Suppressor macrophage (primary cell): ENCODE measurements at places on chromosomes 2 and 18.

DNA sequence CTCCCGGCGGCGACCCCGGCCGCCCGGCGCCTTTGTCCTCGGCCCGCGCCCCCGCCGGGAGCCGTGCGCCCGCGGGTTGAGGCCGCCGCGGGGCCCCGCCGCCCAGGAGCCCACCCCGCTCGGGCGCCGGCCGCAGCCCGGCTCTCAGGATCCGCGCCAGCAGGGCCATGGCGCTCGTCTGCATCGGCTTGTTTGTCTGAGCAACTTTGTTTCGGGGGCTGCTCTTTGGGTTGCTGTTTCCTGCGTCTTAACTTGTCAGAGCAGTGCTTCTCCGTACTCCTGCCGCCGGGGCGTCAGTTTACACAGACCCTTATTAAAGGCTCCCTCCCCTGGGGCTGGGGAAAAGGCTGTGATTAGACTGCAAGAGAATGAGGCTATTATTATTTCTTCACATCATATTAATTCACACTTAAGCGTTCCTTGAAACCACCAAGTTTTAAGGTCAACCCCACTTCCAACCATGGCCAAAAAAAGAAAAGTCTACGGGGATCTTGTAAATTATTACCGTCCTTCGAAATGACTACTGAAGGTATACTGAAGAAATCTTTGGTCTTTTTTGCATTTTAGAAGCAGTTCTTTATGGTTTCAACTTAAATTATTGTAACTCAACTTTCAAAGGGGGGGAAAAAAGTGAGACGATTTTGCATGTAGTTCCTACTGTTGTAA, at the start of gene CYP27C1:
Gene CYP27C1 (minus strand): TSS at position 198 of the 666 bp plus-strand sequence. CDS start 29 bp downstream, at position 169.
- peak; percentile 4 for DNase-seq

- no peak for DNase-seq
Observed at GRCh38 chr2:119713819-119714490, 35.0 kb downstream of the TMEM177 start.

GRCh38 chr18:70499218-70499691, 210.4 kb downstream of the SOCS6 start:
- no peak for DNase-seq

- peak; percentile 14 for DNase-seq
Observed at GRCh38 chr2:72824224-72824842, 1.5 kb downstream of the EXOC6B start.

DNA sequence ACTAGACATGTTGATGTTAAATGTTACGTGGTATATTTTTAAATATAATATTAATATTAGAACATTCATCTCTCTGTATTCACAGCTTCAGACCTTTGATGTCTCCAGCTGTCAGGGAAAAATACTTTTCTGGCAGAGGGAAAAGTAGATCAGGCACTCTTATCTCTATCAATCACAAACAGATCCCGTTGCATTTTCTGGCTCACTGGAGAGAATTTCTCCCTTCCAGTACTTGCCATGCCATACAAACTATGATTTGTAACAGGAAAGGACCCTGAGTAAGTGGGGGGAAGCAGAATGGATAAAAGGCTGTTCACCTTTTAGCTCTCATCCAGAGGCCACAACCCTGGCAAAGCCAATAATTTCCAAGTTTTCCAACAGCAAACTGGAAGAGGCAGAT, 158.0 kb downstream of the TCF4 start:
- no peak for DNase-seq

- no peak for DNase-seq
Observed at GRCh38 chr2:41483226-41483625, 564.6 kb upstream of the PKDCC start.

- no peak for DNase-seq
Observed at GRCh38 chr2:172484706-172485105, 57.3 kb downstream of the ITGA6 start.

DNA sequence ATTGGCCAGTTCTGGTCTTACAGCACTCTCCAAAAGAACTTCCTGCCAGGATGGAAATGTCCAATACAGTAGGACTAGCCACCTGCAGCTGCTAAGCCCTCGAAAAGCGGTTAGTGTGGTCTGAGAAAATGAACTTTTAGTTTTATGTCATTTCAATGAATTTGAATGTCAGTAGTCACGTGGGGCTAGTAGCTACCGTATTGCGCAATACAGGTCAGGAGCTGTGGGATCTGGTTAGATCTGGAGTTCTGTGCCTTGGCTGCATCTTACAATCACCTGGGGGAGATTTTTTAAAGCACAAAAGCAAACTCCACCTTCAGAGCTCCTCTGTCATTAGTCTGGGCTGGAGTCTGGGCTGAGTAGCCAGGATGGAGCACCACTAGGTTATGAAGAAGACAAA, 35.9 kb downstream of the C1QL2 start:
- no peak for DNase-seq

DNA sequence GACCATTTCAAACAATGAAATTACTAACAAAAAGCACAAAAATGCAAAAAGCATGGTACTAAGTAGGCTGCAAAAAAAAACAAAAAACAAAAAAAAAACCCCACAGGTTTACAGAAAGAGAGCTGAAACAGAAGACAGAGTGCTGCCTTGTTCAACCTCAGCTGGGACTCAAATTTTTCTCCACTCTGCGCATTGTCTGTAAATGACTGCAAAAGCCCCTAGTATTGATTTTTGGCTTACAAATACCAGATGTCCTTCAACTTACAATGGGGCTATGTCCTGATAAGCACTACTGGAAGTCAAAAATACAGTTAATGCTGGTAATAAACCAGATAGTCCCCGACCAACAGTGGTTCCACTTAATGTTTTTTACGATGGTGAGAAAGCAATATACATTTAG, 42.2 kb downstream of the UBE2E3 start:
- DNase-seq = no peak

DNA sequence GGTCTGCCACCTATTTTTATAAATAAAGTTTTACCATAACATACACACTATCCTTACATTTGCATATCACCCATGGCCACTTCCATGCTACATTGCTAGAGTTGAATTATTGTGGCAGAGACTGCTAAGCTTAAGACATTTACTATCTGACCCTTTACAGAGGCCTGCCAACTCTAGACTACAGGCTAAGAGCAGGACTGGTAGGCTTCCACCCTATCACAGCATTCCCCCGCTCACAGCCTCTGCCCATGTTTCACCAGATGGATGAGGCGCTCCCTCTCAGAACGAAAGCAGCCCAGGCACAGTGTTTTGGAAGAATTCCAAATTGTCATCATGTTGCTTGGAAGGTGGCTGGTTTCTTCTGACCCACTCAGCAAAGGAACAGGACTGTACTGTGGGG, 91.7 kb upstream of the SLC35G4 start:
- no peak for DNase-seq

- DNase-seq = no peak
Observed at GRCh38 chr18:63683152-63683551, 19.6 kb upstream of the SERPINB11 start.

DNA sequence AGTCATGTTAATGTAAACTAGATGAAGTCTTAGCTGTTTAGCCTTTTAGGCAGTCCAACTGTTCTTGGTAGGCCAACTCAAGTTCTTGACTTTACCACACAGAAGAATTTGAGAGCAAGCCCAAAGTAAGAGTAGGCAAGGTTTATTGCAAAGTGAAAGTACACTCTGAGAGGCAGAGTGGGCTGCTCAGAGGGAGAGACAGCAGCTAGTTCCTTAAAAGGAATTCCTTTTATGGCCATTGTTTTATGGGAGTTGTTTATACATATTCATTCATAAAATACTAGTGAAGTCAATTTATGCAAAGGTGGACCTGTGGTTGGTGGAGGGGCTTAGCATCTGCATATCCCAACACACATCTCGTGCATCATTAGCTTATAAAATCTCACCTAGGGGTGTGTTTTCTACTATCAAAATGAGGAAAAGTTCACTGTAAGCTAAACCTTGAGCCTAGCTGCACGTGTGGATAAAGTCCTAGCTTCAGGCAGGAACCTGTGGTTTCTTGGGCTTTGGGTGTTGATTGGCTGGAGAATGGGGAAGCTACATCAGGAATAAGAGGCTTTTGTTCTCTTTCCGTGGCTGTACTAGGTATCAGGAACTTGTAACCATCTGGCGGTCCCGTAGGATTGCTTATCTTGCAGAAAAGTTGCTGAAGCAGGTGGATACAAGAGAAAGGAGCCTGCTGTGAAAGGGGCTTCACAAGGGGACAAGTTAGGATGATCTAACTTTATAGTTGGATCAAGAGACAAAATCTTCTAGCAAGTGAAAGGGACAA, 110.4 kb upstream of the GULP1 start:
- DNase-seq = peak; percentile 2
